Hepatocyte (in vitro differentiated cells): ENCODE measurements at places on chromosomes 3 and 15. TPM values are rescaled to one million over a fixed set of nuclear protein-coding genes. Genes with fewer than 3 reads are reported as not detected.

GRCh38 chr3:46466273-46466672 lies 1.6 kb upstream of the LTF start:
- peaks cover 6% of the 10 kb centered on the region for H3K27me3 ChIP-seq
- H3K4me3 ChIP-seq: no peak overlapping the region
- no peak for DNase-seq

DNA sequence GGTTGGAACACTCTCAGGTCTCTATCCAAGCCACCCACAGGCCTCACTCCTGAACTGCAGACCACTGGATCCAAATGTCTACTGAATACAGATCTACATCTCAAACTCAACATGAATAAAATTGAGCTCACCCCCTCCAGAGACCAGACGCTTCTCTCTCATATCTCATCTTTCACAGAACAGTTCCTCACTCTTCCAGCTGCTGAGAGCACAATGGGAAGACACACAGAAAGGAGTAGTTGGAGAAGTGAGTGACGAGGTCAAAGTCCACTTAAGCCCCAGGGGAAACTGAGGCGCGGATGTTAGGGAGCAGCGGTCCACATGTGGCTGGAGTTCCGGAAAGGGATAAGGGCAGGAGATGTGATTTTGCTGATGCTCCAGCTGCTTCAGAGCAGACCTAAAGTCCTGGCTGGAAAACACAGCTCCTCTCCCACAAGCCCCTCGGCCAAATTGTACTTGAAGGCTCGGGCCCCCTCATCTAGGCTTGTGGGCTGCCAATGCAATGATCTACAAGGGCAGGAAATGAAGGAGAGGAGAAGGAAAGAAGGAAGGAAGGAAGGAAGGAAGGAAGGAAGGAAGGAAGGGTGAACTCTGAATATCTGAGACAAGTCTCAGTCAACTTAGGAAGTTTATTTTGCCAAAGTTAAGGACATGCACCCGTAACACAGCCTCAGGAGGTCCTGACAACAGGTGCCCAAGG lies 211.2 kb upstream of the TLE3 start:
- no peak for DNase-seq
- H3K27me3 ChIP-seq: no peaks in the 10 kb centered on the region
- no peaks in the 10 kb centered on the region for H3K4me1 ChIP-seq
- no peaks in the 10 kb centered on the region for H3K36me3 ChIP-seq

DNA sequence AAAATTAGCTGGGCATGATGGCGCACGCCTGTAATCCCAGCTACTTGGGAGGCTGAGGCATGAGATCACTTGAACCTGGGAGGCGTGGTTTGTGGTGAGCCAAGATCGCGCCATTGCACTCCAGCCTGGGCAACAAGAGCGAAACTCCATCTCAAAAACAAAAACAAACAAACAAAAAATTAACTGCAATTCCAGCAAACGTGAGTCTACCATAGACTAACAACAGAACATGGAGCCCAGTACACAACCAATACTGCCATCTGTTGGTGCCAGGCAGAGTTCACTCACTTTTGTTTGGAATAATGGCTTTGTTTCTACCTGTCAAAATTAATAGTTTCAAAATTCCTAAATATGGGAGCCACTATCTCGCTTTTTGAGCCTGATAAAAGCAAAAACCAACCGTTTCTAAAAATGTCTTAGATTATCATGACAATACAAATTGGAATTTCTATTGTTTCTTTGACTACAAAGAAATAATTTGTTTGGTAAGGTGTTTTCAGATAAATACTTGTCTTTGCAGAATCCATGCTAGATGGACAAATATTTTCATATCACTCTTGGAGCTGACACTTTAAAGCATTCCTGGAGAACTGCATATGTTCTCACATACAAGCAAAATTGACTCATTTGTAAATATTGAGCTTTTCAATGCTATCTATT lies 45.0 kb downstream of the GPR176 start:
- no peaks in the 10 kb centered on the region for H3K27me3 ChIP-seq
- H3K27ac ChIP-seq: no peak overlapping the region
- H3K4me3 ChIP-seq: no peak overlapping the region
- DNase-seq: peak; percentile 38
- no peaks in the 10 kb centered on the region for H3K36me3 ChIP-seq

DNA sequence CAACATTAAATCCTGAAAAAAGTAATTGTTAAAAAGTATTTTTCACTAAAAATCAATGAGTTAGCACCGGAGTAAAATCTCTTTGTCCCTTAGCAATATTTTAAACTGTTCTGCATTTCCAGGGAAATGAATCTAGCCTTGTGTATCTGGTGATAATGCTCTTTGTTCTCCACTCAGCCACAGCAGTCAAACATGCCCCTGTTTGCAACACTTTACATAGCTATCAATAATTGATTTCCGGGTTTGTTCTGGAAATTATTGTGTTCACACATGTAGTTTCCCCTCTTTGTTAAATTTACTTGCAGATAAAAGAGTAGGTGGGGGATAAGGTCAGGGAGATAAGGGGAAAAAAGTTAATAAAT lies 3.6 kb upstream of the A4GNT start:
- no peak for DNase-seq
- H3K4me1 ChIP-seq: no peaks in the 10 kb centered on the region
- no peak overlapping the region for H3K27ac ChIP-seq
- H3K36me3 ChIP-seq: no peaks in the 10 kb centered on the region

DNA sequence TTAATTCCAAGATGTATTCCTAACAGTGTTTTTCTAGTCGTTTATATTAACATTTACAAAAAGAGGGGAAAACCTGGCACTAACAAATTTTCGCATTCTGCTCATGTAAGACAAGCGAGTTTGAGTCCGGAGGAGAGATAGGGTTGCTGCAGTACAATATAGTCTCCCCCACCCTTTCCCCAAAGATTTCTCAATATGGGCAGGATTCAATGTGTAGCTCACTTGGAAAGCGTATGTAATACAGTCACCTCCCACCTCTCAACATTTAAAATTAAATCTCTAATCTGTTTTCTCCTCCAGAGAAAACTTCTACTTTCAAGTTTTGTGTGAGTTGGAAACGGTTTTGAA lies 57.9 kb downstream of the CMSS1 start:
- H3K27me3 ChIP-seq: no peaks in the 10 kb centered on the region
- peak overlapping the region; percentile 96 for H3K27ac ChIP-seq
- no peaks in the 10 kb centered on the region for H3K36me3 ChIP-seq
- H3K4me1 ChIP-seq: peaks cover 13% of the 10 kb centered on the region
- peak overlapping the region; percentile 36 for H3K4me3 ChIP-seq
- DNase-seq: peak; percentile 43

DNA sequence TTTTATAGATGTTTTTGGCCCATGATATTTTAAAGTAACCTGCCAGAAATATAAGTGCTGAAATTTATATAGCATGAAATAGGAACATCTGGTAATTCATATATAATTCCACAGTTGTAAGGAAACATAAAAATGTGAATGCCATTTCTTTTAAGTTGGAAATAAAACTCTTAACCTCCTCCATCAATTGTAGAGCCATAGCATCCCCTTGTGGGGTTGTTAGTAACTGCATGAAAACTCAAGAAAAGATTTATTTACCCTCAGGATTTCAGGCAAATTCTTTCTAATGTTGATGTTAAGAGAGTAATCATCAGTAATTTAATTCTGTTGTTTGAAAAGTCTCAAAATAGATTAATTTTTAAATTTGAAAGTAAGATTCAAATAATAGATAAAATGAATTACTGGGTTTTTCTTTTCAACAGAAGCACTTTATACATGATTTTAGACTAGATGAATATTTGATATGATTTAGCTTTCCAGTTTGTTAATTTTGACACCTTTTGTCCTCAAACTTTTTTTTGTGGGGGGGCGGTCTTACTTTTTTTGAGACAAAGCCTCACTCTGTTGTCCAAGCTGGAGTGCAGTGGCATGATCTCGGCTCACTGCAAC lies 74.7 kb downstream of the RASA2 start:
- H3K4me1 ChIP-seq: peaks cover 8% of the 10 kb centered on the region
- H3K36me3 ChIP-seq: no peaks in the 10 kb centered on the region
- H3K27me3 ChIP-seq: no peaks in the 10 kb centered on the region
- no peak overlapping the region for H3K27ac ChIP-seq

DNA sequence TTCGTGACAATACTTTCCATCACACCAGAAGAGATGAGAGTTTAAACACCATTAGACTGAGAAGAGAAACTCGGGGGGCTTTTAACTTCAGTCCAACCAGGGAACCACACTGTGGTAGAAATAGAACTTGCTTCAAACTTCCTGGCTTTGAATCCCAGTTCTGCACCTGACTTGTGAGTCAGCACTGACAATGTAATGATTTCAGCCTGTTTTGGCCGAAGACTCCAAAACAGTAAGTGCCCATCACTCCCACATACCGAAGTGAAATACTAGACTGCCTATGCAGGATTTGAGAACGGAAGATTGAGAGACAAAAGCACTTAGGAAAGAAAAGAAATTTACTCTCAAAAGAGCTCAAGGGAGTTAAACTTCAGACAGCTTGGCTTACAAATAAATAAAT lies 27.0 kb downstream of the C2CD4B start:
- H3K36me3 ChIP-seq: no peaks in the 10 kb centered on the region
- no peak overlapping the region for H3K4me3 ChIP-seq
- H3K27ac ChIP-seq: peak overlapping the region; percentile 51
- DNase-seq: no peak
- peaks cover 10% of the 10 kb centered on the region for H3K4me1 ChIP-seq

DNA sequence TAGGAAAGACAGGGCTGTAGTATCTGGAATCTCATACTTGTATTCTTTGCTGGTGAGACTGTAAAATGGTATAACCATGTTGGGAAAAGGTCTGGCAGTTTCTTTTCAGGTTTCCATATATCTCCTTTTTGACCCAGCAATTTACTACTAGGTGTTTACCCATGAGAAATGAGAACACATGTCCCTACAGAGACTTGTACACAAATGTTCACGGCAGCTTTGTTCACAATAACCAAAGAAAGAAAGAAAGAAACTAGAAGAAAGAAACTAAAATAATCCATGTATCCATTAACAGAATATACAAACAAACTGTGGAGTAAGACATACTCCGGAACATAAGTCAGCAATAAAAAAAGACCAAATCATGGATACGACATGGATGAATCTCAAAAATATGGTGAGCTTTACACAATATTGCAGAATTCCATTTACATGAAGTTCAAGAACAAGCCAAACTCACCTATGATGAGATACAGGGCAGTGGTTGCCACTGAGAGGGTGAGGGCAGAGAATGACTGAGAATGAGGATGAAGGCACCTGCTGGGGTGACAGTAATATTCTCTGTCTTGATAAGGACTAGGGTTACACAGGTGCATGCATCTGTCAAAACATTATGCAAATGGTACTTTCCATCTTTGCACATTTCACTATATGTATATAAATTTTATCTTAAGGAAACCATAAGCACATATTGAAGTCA lies 2.7 kb downstream of the RFTN1 start:
- peaks cover 4% of the 10 kb centered on the region for H3K4me1 ChIP-seq
- no peak overlapping the region for H3K27ac ChIP-seq
- no peak overlapping the region for H3K4me3 ChIP-seq
- H3K27me3 ChIP-seq: peaks cover 45% of the 10 kb centered on the region
- no peak for DNase-seq

DNA sequence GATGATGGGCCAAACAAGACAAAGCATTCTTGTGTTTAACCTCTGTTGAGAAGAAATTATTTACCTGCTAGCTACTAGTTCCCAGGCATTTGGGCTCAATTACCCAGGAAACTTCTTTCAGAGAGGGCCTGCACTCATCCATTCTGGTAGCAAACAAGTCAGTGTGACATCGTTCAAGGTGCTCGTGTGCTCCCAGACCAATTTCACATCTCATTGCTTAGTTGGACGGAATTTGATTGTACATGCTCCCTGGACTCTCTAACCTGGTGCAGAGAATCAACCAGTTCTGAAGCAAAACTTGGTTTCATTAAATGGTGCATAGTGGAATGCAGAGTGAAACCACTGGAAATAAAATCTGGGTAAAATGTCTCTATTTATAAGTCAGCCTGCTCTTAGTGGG lies 392.7 kb downstream of the LSAMP start:
- no peak for DNase-seq
- H3K36me3 ChIP-seq: no peaks in the 10 kb centered on the region
- H3K4me3 ChIP-seq: no peak overlapping the region
- no peaks in the 10 kb centered on the region for H3K4me1 ChIP-seq
- no peaks in the 10 kb centered on the region for H3K27me3 ChIP-seq

GRCh38 chr15:67127965-67128364 lies 62.6 kb downstream of the SMAD3 start:
- H3K4me3 ChIP-seq: no peak overlapping the region
- peak overlapping the region; percentile 82 for H3K27ac ChIP-seq
- peaks cover 60% of the 10 kb centered on the region for H3K4me1 ChIP-seq
- H3K36me3 ChIP-seq: no peaks in the 10 kb centered on the region

DNA sequence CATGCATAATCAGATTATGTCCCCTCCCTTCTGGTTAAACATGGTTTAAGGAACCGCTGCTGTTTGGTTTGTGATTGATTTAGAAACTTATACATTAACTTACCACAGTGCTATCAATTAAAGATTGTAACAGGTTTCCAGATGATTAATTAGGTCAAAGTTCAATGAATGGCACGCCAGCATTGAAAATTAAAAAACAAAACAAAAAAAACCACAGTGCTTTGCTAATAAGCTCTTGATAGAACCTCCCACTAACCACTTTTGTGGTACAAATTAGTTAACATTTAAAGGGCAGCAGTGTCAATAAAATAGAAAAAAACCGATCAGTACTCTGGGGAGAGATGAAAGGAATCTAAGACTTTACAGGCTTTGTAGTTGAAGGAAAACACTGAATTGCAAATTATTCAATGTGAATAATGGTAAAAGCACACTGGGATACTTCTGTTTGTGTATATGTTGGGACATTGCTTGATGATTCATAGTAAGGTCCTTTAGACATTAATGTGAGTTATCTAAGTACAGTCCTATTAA lies 7.6 kb upstream of the C3orf38 start:
- H3K4me3 ChIP-seq: no peak overlapping the region
- H3K27me3 ChIP-seq: no peaks in the 10 kb centered on the region
- H3K27ac ChIP-seq: no peak overlapping the region
- DNase-seq: no peak
- no peaks in the 10 kb centered on the region for H3K36me3 ChIP-seq

- H3K4me3 ChIP-seq: no peak overlapping the region
- H3K27ac ChIP-seq: peak overlapping the region; percentile 80
- peaks cover 3% of the 10 kb centered on the region for H3K4me1 ChIP-seq
- H3K36me3 ChIP-seq: peaks cover 3% of the 10 kb centered on the region
- peaks cover 4% of the 10 kb centered on the region for H3K27me3 ChIP-seq
Measured at GRCh38 chr15:89728254-89728653, 22.8 kb downstream of the MESP1 start.

WNT5A gene
- 96.0 and 129 TPM in 2 replicates for total RNA-seq

C2CD4A gene
- 0.12 and 0.13 TPM in 2 replicates for total RNA-seq

KNG1 gene
- total RNA-seq: 88.9 and 109 TPM in 2 replicates

TTC21A gene
- total RNA-seq: 1.2 and 3.7 TPM in 2 replicates
